ENCODE measurements at places on chromosomes 2 and 18.

DNA sequence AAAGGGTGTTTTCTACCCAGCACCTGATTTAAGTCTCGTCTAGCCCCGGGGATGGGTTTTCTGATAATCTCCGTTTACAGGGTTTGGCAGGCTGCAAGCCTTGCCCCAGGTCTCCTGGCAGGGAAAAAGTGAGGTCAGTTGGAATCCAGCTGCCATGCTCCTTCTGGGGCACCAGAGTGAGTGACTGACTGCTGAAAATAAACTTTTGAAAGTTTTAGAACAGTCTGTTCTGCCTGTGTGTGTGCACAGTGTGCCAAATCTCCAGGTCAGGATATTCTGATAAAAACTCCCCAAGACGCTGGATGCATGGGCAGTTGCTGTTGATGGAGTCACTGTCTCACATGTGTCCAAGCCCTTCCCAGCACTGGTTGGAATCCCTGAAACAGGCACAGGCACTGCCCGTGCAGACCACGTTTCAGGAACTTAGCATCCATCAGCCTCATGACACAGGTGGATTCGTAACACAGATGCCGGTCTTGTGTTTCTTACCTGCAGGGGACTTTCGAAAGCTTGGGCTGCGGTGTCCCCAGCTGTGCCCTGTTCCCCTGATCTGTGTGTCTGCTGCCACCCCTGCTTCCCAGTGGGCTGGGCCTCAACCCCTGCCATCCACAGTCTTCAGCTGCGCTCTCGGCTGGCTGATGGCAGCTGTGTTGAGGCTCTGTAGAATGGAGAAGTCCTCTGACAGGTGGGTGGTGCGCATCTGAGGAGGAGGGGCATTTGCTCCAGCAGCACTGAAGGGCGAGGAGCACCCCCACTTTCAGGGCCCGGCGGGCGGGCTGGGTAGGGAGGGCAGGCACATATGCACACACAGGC lies 65.0 kb downstream of the SH3RF3 start:
- DNase-seq = no peak

DNA sequence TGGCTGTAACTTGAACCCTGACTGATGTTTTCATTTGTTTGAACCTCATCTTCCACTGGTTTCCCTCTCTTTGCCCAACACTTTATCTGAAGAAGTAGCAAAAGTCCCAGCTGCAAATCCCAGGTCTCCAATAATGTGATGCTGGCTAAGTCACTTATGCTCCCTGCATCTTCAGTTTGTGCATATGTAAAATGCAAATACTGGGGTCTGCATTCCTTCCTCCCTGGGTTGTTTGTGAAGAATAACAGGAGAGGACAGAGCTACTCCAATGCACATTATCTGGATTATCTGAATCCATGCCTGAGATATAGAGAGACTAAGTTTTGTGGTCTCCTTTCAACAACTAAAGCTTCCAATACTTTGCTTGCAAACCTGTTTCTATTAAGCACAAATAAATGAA lies 22.2 kb downstream of the KIAA2012 start:
- no peak for DNase-seq

- no peak for DNase-seq
Observed at GRCh38 chr2:10396464-10396863, 51.7 kb downstream of the ODC1 start.

- DNase-seq = no peak
Observed at GRCh38 chr2:18544171-18544570, 16.3 kb downstream of the RDH14 start.

DNA sequence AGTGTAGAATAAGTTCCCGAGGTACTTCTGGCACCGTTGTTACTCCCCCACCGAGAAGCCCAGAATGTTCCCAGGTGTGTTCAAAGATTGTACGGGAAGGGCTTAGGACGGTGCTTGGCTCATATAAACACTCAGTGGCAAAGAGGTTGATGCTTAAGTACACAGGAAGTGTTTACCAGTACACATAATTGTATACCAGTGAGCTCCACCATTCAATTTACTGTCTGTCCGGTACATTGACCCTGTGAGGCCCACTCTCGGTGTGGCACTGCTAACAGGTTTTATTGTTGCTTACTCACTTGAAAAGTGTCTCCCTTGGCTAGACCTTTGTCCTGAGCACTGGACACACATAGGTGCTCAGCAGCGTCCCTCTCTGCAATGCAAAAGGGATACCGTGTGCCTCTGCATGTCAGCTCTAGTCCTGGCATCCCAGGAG lies 191.0 kb downstream of the NEDD4L start:
- no peak for DNase-seq

DNA sequence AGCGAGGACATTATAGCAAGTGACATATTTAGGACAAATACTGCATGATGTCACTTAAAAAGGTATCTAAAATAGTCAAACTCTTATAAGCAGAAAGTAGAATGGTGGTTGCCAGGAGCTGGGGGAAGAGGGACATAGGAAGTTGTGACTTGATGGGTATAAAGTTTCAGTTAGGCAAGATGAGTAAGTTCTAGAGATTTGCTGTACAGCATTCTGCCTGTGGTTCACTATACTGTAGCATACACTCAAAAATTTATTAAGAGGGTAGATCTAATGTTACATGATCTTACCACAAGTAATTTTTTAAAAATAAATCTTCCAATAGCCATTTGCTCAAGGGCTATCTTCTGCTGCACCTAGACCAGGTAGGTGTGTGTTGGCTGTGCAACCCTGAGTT lies 78.1 kb upstream of the NPAS2 start:
- no peak for DNase-seq

GRCh38 chr18:74278983-74279382 lies 12.8 kb downstream of the CYB5A start:
- no peak for DNase-seq

GRCh38 chr18:46174342-46175041 lies 70.3 kb downstream of the HAUS1 start:
- DNase-seq = peak; percentile 72

DNA sequence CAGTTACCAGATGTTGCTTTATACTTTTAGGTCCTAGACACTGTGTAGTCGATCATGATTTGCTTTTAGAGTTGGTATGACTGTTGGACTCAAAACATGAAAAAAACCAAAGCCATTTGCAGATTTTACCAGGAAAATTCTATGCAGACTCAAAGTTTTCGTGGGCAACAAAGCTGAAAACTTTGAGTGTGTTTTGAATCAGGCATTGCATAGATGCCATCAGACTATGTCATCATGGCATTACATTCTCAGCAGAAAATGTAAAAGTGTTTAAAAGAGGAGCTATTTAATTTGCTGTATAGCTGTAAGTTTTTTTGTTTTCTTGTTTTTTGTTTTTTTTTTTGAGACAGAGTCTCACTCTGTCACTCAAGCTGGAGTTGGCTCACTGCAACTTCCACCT lies 43.5 kb upstream of the ELAC1 start:
- no peak for DNase-seq

DNA sequence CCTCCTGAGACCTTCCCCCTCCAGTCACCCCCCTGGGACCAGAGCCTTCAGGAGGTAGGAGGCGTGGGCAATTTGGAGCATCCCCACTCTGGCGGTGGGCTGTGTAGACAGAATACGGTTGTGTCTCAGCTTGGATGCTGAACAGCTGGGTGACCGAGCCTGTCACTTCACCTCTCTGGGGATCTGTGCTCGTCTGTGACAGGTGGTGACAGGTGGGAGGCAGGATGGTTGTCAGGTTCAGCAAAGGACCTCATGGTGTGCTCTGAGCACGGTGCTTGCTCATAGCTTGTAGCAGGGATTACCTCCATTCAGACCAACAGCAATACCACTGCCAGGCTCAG lies 186.5 kb upstream of the HS6ST1 start:
- no peak for DNase-seq

- no peak for DNase-seq
Observed at GRCh38 chr18:41724195-41724594, 230.8 kb upstream of the PIK3C3 start.

- peak; percentile 5 for DNase-seq
Observed at GRCh38 chr2:186959486-186959885, 110.5 kb upstream of the ZSWIM2 start.

DNA sequence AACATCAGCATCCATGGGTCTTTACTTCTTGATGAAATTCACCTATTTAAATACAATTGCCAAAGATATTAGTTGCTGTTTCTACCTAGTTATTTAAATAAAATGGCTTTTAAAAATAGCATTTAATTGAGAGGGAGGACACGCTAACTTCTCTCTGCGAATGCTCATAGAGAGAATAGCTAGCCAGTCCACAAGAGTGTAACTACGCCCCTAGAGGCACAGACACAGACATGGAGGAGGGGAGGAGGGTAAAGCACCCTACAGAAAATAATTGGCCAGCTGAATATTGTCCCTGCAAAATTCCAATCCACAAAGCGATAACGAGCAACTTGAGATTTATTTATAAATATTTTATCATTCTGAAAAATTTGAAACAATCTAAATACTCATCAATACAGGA lies 97.0 kb upstream of the PAPOLG start:
- no peak for DNase-seq

GRCh38 chr2:96267159-96267971 lies 1.3 kb downstream of the CIAO1 start:
- no peak for DNase-seq

GRCh38 chr2:215356948-215357461 lies 45.1 kb downstream of the ATIC start:
- DNase-seq = no peak

- no peak for DNase-seq
Observed at GRCh38 chr2:163949693-163950092, 213.9 kb upstream of the FIGN start.

DNA sequence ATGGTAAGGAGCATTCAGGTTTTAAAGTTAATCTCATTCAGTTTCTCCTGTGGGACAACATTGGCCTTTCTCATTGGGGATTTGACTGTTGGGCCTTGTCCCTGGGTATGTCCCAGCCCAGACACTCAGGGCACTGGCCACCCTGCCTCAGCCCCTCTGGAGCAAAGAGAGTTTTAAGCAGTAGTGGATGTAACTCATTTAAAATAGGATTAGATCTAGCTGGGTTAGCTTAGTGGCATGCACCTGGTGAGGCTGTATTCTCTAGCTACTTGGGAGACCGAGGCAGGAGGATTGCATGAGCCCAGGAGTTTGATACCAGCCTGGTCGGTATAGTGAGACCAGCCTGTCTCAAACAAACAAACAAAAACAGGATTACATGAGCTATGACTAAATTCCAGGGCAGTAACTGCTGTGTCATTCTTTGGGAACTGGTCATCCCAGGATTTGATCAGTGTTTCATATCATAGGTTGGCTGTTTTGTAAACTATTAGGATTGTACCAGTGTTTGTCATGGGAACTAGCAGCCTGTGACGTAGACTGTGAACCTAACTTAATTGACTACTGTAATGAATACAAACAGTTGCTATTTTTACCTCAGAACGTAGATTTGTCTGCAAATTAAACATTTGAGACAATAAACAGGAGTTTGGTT lies 12.5 kb downstream of the INPP4A start:
- DNase-seq = no peak

- no peak for DNase-seq
Observed at GRCh38 chr2:53095227-53095626, 672.4 kb upstream of the CHAC2 start.

DNA sequence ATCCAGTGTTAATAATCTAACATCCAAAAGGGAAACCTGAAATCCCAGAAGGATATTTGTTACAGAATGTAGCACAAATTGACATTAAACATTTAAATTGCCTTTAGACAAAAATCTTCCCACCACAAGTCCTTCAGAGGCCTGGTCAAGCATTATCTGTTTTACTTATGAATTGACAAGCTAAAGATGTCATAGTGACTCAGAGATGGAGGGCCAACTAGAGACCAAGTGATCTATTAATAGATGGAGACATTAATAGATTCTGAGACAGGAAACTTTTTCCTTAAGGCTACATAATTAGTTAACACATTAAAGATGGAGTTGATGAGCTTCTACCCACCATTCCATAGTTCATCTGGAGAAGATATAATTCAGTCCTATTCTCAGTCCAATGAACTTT lies 526.2 kb downstream of the IRS1 start:
- DNase-seq = no peak

- DNase-seq = no peak
Observed at GRCh38 chr2:137237055-137237454, 471.7 kb downstream of the THSD7B start.

DNA sequence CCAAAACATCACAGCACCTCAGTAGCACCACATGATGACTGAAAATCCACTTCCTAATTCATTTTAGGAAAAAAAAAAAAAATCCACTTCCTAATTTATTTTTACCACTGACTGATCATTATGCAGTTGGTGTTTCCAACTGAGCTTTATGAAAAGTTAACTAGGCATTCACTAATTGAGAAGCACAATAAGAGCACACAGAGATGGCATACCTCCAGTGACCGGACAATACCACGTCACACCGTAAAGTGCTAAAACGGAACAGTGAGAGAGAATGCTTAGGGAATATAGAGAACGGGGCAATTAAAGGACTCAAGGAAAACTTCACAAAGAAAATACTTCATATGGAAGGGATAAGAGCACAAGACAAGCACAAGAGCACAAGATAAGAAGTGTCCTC lies 212.5 kb downstream of the NBAS start:
- no peak for DNase-seq

- DNase-seq = no peak
Observed at GRCh38 chr2:7432436-7432835, 515.2 kb downstream of the RNF144A start.

DNA sequence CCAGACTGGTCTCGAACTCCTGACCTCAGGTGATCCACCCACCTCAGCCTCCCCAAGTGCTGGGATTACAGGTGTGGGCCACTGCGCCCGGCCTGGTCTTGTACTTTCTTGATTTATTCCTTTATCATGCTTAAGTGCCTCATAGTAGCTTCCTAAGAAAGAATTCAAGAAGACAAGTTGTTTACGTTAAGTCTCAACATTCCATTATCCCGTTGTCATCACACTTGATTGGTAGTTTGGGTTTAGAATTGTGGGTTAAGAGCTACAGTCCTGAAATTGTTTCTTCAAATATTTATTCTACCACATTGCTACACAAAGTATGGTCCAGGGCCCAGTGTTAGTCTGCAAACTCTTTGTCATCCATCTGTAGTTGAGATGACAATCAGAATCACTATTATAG lies 194.0 kb downstream of the VWC2L start:
- DNase-seq = no peak

DNA sequence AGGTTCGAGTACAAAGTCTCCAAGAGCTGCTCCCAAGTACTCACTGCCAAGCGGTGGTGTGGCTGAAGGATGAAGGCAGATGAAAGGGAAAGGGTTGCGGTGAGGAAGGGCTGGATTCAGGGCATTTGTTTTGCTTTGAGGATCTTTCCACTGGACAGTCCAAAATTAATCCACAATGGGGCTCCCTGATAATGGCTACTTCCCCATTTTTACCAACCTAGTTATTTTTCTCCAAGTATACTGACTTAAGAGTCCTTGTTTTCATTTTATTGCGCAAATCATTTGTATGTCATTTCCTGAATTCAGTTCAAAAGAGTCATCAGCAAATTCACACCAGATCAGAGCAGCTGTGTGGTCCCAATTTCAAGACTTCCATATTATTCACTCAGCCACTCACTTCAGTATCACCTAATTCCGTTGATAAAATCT lies 464 bp upstream of the SESTD1 start:
- no peak for DNase-seq

DNA sequence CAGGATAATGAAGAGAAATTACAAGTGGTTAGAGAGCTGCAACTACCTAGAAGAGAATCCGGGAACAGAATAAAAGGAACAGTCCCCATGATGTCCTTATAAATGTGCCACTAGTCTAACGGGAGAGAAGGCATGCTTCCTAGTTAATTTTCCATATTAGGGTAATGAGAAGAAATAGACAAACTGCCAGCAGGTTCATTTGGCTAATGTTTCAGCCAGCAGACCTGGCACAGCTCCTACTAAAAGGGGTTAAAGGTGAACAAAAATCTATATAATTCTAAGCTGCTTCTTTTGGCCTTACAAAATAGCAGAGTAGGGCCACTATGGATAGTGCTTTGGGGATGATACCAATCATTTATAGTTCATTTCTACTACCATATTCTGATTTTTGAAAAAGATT lies 845.3 kb upstream of the GCFC2 start:
- no peak for DNase-seq

Data from left forelimb (tissue), 1 donor.